CD4-positive, alpha-beta T cell treated with Interleukin-17A for 1 hour (primary cell): ENCODE measurements at places on chromosomes 12 and 14.

- DNase-seq, result no peak
Observed at GRCh38 chr12:52198454-52199215, 6.8 kb upstream of the KRT80 start.

DNA sequence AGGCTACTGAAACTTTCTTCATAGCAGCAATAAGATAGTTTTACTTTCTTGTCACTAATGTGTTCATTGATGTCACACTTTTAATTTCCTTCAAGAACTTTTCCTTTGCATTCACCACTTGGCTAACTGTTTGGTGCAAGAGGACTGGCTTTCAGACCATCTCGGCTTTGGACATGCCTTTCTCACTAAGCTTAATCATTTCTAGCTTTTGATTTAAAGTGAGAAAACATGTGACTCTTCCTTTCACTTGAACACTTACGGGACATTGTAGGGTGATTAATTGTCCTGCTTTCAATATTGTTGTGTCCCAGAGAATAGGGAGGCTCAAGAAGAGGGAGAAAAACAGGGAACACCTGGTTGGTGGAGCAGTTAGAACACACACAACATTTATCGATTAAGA, 41.9 kb downstream of the IFNG start:
- peak; percentile 10 for DNase-seq

DNA sequence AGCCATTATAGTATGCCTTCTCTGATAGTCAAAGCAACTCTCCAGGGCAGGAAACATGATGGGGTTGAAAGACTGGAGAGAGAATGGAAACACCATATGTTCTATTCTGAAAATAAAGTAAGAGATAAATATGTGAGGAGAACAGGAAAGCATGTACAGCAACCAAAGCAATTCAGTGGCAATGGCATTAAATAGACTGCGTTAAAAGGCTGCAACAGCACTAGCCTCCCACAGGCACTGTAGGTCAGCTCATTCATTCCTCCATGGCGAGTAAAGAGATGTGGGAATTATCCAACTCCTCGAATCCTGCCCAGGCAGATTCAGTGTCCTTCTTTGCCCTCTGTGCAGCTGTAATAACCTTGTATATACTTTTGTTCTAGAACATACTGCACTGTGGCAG, 43.8 kb downstream of the ANO6 start:
- DNase-seq, result no peak

GRCh38 chr14:75084513-75084912, 15.1 kb downstream of the ZC2HC1C start:
- no peak for DNase-seq

DNA sequence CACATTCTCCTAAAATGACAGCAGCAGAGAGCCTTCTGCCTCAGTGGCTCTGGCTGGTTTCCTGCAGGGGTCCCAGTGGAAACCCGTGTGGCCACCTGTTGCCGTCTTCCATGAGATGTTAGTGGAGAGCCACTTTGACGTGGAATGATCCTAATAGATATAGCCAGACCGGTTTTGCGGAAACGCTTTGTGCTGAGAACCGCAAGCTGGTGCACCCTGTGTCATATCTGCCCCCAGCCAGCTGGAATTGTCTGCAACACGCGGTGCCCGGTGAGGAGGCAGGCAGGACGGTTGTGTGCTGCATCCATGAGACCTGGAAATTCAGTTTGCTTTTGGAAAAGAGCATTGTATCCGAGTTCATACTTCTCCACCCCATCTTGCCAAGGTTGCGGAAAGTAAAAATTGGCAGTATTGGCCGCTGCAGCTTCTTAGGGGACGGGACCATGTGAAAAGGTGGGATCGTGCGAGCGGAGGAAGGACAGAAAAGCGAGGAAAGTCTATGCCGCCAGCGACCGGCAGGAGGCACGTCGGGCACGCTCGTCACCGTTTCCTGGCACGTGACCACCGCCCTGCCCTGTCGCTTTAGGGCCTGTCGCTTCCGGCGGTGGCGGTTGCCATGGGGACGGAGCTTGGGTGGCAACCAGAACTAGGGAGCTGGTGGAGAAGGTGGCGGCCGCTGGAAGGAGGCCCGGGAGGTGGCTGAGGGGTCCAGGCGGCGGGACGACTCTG, at the start of gene CFAP251:
CFAP251 (plus strand) TSS at position 643 of the 729 bp plus-strand sequence. CDS start 2,714 bp downstream, outside the sequence.
- DNase-seq, result peak; percentile 95

- DNase-seq, result no peak
Observed at GRCh38 chr12:40153432-40153831, 47.6 kb upstream of the SLC2A13 start.

DNA sequence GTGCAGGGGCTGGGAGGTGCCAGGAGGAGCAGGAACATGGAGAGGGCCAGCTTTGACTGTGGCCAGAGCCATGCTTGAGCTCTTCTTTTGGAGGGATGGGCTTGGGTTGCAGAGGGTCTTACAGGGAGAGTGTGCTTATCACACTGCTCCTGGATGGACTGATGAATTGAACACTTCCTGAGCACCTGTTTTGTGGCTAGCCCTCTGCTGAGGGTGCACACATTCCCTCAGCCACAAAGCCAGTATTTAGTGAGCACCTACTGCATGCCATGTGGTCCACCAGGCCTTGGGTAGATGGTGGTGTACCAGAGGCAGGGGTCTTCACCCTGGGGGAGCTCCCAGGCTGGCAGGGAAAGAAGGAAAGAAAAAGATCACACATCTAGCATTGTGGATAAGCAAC, 118.9 kb downstream of the SLC25A47 start:
- DNase-seq, result no peak

DNA sequence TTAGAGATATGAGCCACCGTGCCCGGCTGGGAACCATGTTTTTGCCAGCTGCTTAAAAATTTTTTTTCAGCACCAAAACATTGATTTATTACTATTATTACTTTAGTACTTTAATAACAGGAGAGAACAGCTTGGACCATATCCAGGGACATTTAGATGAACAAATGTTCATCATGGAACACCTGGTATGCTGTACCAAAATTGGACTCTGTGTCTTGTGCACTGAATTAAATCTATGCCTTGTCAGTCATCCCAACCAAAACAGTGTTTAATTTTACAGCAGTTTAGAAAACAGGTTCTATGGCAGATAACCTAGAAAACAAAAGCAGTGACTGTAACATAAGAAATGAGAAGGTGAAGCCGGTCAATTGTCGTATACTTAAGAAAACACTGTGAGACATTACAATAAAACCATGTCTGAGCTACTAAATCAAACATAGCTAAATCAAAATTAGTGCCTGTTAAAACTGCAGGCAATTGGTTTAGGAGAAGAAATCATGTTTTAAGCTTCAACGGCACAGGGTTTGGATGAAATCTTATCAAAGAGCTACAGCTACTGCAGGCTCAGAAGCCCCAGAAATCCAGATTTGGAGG, 58.2 kb upstream of the PYGL start:
- no peak for DNase-seq

DNA sequence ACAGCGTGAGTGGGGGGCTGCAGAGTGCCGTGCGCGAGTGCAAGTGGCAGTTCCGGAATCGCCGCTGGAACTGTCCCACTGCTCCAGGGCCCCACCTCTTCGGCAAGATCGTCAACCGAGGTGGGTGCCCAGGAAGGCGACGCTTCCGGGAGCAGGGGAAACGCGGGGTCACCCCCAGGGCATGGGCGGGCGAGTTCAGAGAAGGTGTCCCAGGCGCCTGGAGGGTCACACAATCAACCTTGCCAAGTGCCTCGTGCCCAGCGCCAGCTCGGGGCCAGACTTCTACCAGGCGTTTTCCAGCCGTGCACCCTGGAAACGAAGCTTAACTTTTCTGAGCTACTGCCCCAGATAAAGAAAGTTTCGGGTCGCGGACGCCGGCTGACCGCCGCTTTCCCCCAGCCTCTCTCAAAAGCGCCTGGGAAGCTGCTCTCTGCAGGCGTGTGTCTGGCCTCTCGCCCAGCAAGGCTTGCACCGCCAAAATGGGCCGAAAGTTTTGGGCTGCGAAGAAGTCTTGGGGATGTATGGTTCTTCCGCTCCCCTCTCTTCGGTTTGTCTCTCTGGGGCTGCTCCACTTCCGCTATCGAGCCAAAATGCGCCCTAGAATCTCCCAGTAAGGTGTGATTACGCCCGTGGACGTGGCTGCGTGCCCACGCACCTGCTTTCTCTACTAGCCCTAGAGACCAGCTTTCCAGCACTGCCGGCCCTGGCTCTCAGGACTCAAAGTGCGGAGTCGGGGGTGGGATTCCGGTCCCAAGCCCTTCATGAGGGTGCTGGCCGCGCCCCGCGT, 1.7 kb downstream of the WNT1 start:
- peak; percentile 61 for DNase-seq

GRCh38 chr14:24988760-24989159, 61.2 kb downstream of the STXBP6 start:
- DNase-seq, result no peak

DNA sequence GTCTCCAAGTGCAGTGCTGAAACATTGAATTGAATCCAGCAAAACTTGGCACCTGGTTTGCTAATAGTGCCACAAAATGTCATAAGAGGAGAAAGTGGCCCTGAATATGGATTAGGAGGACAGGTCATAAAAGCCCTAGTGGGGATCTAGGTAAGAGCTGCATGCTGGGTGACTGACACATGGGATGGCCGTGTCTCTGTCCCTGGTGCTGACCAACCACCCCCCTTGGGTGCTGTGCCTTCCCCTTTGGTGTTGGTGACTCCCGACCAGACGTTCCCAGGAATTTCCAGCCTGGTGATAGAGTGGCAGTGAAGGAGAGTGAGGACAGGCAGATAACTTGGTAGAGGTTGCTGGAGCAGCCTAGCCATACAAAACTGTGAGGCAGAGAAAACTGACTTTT, 142.8 kb downstream of the VRK1 start:
- DNase-seq, result no peak

DNA sequence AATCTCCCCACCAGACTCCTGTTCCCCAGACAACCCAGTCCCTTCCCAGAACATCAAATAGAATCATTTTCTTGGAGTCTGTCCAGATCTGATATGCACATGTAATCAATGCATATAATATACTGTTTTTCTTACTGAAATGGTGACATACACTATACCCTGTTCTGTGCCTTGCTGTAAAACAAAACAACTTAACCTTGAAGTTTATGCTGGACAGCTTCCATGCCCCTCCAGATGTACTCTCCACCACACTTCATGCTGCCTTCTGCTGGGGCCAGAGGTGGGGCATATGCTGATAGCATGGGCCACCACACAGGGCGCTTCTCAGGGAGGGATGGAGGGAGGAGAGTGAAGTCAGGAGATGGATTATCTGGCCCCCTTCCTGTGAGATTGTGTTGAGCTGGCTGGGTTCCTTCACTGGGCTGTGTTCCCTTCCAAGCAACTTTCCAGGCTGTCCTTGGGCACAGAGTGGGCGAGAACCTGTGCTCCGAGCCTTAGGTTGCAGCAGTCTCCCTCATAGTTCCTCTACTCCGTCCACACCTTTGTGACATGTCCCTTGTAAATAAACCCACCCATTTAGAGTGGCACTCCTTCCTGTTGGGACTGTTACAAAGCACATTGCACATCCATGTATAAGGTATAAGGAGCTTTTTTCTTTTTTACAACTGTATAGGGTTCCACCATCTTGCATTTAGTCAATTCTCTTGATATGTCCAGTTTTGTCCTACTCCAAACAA, 77.6 kb upstream of the RIC8B start:
- DNase-seq, result no peak

- peak; percentile 92 for DNase-seq
Observed at GRCh38 chr12:124466216-124467128, 100.9 kb downstream of the NCOR2 start.

DNA sequence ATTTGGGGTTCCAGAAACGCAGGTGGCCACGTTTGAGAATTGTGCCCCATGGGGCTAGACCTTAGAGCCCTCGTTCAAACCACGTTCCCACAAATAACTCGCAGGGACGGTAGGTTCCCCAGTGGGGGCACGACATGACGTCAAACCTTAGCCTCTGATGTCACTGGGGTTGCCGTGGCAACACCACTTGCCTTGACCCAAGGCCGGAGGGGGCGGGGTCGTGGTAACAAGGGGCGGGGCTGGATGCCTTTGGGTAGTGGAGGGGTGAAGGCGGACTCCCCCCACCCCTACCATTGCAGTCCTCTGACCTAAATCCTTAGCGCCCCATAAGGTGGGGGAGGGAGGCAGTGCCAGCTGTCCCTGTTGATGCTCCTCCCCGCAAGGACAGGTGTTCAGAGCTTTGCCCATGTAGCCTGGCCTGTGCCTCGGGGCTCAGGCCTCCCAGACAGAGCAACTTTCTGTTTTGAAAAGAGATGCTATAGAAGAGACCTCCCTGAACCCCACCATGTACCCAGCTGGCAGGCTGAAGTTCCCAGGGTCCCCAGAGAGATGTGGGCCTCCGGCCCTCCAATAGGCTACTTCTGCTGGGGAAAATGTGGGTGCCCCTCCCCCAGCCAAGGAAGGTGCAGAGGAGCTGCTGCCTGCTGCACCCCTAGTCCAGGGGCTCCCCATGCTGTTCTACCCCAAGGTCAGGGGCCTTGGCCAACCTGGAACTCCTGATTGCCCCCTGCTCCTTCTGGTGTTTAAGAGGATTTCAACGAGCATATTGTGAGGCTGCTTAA, 1.9 kb downstream of the FAM222A start:
- DNase-seq, result peak; percentile 28

- no peak for DNase-seq
Observed at GRCh38 chr12:111506260-111506659, 92.9 kb downstream of the ATXN2 start.

DNA sequence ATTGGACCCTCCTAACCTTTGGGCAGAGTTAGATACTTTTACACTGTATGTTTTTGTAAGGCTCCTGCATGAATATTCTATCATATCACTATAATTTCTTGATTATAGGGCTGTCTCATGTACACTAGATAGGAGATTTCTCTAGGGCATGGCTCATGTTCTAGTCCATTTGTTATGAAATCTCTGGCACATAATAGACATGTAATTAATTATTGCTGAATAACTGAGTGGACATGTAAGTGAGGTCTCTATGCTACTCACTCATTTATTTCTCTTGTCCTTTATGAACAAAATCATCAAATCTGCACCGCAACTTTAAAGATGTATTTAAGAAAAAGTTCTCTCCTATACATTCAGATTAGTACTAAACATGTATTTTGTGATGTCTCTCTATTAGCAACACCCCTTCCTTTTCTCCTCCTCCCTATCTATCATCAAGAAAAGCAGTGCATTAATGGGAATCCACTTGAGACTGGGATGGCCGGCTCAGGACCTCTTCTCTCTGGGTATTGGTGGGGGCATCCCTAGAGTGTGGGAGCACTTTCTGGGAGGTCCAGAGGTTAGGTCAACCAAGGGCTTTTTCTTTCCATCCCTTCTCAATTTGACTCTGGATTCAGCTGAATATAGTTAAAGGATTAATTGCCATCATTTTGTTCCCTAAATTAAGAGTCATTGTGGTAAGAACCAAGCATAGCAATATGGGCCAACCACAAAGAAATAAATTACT, 168.0 kb upstream of the HMGA2 start:
- DNase-seq, result no peak

DNA sequence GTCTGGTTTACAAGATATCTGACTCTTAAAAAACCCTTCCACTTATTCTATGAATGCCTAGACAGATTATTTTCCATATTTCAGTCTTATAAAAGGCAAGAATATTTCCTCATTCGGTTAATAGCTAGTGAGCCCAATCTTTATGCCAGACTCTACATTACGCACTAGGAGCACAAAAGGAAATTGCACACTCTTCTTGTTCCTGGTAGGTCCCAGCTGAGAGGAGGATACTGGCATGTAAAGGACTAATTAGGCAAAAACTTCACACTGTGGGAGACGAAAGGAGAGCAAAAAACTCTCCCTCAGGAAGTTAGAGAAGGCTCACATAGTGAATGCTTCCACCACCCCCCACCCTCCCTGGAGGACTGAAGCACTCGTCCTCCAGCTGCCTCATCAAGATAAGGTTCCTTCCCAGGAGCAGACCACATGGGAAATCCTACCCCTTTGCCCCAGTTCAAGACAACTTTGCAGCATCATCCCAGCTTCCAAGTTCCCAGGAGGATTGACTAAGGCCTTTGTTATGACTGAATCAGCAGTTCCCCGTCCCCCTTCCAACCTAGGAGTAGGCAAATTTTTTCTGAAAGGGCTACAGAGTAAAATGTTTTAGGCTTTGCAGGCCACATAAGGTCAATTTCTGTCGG, 14.5 kb downstream of the CAPZA3 start:
- DNase-seq, result no peak
